Activated CD8-positive, alpha-beta T cell treated with anti-CD3 and anti-CD28 coated beads, Interleukin-2, amount 10 ng/mL, durations not matched to agents 7 days and 5 days (primary cell): ENCODE measurements at places on chromosomes 5 and 9.

DNA sequence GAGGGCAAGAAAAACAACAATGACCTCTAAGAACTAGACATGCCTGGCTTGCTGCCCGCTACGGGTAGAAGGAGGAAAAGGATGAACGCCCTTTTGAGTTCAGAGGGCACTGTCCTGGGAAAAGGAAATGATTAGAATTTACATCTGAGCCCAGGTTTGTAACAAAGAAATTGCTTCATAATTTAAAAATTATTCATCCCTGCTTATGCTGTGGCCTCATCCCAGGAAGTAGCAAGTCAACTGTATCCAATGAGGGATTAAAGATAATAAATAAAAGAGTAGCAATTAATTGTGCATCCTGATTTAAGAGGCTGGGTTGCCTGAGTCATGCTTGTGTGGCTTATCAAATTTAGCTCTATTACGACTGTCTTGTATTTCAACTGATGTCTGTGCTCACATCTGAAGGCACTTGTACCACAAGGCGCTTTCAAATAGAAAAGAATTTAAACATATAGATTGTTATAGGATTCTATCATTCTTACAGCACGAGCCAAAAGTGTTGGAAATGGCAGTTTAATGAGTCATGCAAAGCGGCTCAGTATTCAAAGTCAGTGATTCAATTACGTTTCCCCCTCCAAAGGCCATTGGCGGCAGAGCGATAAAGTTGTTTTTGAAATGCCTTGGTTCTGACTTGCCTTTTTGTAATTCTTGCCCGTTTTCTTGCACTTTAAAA lies 40.0 kb upstream of the DMRT1 start:
- H3K27ac ChIP-seq: no peak overlapping the region
- no peak overlapping the region for H3K4me3 ChIP-seq
- H3K27me3 ChIP-seq: peaks cover 20% of the 10 kb centered on the region
- no peaks in the 10 kb centered on the region for H3K4me1 ChIP-seq
- DNase-seq: no peak
- no peaks in the 10 kb centered on the region for H3K36me3 ChIP-seq

DNA sequence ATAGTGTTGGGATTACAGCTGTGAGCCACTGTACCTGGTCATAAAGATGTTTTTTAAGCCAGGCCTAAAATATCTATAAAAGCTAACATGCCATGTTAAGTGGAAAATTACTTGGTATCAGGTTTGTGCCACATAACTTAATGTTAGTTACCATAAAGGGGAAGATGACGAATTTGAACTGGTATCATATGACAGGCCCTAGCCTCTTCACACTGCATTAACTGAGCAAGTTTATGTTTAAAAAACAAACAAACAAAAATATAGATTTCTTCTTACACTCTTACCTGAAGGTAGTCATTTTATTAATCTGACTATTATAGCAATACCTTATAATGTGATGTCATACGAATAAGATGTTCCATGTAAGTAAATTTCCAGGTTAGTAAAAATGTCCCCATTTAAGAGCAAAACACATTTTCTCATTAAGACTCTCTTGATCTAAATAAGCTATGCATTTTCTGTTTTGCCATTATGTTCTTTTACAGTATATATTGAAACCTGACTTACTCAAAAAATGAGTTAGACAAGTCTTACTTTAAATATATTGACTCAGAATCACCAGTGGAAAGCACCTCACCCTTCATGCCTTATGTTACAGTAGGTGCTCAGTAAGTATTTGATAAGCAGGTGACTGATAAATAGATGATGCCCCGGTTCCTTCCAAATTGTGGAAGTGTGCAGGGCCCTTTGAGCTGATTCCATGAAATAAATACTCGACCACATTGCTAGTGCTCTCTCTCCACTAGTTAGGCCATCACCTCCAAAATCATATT lies 125.4 kb downstream of the CDC42SE2 start:
- H3K4me3 ChIP-seq: no peak overlapping the region
- H3K27ac ChIP-seq: peak overlapping the region; percentile 52
- DNase-seq: no peak
- H3K27me3 ChIP-seq: no peaks in the 10 kb centered on the region
- H3K36me3 ChIP-seq: peaks cover 84% of the 10 kb centered on the region
- H3K4me1 ChIP-seq: peaks cover 57% of the 10 kb centered on the region

GRCh38 chr9:82597241-82598203 lies 465.4 kb downstream of the RASEF start:
- H3K36me3 ChIP-seq: no peaks in the 10 kb centered on the region
- H3K27ac ChIP-seq: no peak overlapping the region

DNA sequence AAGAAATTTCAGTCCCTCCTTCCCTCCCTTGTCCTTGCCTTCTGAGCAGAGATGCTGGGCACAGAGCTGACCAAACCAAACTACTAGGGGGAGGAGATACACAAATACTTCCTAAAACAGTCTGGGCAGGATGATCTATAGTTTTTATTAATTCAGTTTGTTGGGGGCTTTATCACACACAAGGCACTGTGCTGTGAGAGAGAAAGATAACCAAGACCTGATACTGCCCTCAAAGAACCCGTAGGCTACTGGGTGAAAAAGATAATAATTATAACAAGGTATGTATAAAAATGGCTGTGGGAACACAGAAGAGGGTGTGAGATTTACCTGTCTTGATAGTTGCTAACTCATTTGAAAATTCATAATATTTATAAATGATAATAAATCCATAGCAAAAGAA lies 354.7 kb downstream of the NDUFS4 start:
- H3K27ac ChIP-seq: no peak overlapping the region
- DNase-seq: no peak
- no peaks in the 10 kb centered on the region for H3K27me3 ChIP-seq
- no peaks in the 10 kb centered on the region for H3K4me1 ChIP-seq
- H3K4me3 ChIP-seq: no peak overlapping the region

DNA sequence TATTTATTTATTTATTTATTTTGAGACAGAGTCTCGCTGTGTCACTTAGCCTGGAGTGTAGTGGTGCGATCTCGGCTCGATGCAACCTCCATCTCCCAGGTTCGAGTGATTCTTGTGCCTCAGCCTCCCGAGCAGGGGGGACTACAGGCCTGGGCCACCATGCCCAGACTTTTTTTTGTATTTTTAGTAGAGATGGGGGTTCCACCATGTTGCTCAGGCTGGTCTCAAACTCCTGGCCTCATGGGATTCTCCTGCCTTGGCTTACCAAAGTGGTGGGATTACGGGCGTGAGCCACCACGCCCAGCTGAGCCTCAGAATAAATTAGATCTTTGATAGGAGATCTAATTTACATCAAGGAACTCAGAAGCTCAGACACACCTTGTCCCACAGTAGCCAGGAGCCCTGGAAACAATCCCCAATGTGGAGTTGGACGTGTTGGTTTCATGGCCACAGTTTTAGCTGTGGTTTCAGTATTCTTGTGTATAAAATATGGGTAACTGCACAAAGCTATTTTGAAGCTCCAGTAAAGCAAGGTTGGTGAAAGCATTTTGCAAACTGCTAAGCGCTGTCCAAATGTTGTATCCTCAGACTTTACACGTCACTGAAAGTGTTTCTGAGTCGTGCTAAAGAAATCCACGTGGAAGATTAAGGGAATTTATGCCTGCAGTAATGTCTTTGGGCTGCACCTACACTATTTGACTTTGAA lies 3.0 kb upstream of the HNRNPAB start:
- H3K4me3 ChIP-seq: no peak overlapping the region
- H3K27me3 ChIP-seq: peaks cover 2% of the 10 kb centered on the region
- no peak overlapping the region for H3K27ac ChIP-seq
- peaks cover 14% of the 10 kb centered on the region for H3K36me3 ChIP-seq
- no peak for DNase-seq

- no peaks in the 10 kb centered on the region for H3K4me1 ChIP-seq
- DNase-seq: no peak
- no peaks in the 10 kb centered on the region for H3K36me3 ChIP-seq
- no peak overlapping the region for H3K4me3 ChIP-seq
Measured at GRCh38 chr9:80070071-80070742, 498.4 kb downstream of the TLE4 start.

GRCh38 chr9:125271081-125271480 lies 9.5 kb downstream of the GAPVD1 start:
- peaks cover 4% of the 10 kb centered on the region for H3K4me1 ChIP-seq
- H3K4me3 ChIP-seq: no peak overlapping the region
- no peaks in the 10 kb centered on the region for H3K27me3 ChIP-seq
- no peak for DNase-seq
- H3K27ac ChIP-seq: no peak overlapping the region

- H3K27me3 ChIP-seq: peaks cover 2% of the 10 kb centered on the region
- H3K4me1 ChIP-seq: no peaks in the 10 kb centered on the region
- no peak overlapping the region for H3K4me3 ChIP-seq
- no peak overlapping the region for H3K27ac ChIP-seq
Measured at GRCh38 chr5:149474198-149474597, 77.0 kb downstream of the CSNK1A1 start.

DNA sequence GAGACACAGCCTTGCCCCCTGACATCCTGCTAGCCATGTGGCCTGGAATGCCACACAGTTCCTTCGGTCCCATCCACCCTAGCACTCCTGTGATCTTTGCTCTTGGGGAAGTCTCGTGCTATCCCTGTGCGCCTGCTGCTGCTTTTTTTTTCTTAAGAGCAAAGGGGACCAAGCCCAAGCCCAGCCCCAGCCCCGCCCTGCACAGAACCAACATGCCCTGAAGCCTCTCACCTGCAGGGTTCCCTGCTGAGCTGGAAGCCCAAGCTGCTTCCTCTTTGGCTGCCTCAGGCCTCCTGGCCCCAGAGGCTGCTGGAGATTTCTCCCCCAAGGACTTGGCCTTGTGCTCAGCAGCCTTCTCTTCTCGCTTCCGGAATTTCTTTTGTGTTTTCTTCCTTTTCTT lies 1.8 kb downstream of the SURF6 start:
- no peaks in the 10 kb centered on the region for H3K27me3 ChIP-seq
- H3K27ac ChIP-seq: peak overlapping the region; percentile 32
- H3K4me1 ChIP-seq: peaks cover 42% of the 10 kb centered on the region
- H3K4me3 ChIP-seq: peak overlapping the region; percentile 97
- DNase-seq: no peak
- peaks cover 67% of the 10 kb centered on the region for H3K36me3 ChIP-seq

- H3K36me3 ChIP-seq: no peaks in the 10 kb centered on the region
- H3K4me3 ChIP-seq: no peak overlapping the region
- peaks cover 40% of the 10 kb centered on the region for H3K27me3 ChIP-seq
- no peak overlapping the region for H3K27ac ChIP-seq
- no peak for DNase-seq
- H3K4me1 ChIP-seq: peaks cover 3% of the 10 kb centered on the region
Measured at GRCh38 chr5:93221-93980, 1.4 kb downstream of the PLEKHG4B start.

DNA sequence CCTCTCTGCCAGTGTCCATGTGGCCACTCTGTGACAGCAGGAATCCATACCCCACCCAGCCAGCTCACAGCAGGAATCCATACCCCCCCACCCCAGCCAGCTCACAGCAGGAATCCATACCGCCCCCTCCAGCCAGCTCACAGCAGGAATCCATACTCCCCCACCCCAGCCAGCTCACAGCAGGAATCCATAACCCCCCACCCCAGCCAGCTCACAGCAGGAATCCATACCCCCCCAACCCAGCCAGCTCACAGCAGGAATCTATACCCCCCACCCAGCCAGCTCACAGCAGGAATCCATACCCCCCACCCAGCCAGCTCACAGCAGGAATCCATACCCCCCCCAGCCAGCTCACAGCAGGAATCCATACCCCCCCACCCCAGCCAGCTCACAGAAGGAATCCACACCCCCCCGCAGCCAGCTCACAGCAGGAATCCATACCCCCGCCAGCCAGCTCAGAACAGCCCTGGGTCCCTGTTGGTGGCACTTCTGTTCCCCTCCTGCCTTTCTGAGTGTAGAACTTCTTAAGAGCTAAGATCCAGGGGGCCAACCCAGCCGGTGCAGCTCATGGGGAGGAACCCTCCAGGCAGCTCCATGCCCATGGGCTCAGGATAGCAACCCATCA lies 8.4 kb upstream of the RXRA start:
- no peak overlapping the region for H3K4me3 ChIP-seq
- peaks cover 11% of the 10 kb centered on the region for H3K27me3 ChIP-seq
- no peak for DNase-seq

GRCh38 chr9:8384091-8384490 lies 584.5 kb upstream of the DMAC1 start:
- no peaks in the 10 kb centered on the region for H3K4me1 ChIP-seq
- no peaks in the 10 kb centered on the region for H3K36me3 ChIP-seq
- no peak overlapping the region for H3K27ac ChIP-seq
- no peaks in the 10 kb centered on the region for H3K27me3 ChIP-seq

GRCh38 chr5:125199968-125200865 lies 453.8 kb upstream of the ZNF608 start:
- H3K4me1 ChIP-seq: no peaks in the 10 kb centered on the region
- no peak overlapping the region for H3K4me3 ChIP-seq
- H3K36me3 ChIP-seq: no peaks in the 10 kb centered on the region
- no peaks in the 10 kb centered on the region for H3K27me3 ChIP-seq
- no peak for DNase-seq

GRCh38 chr9:6833518-6834192 lies 75.9 kb downstream of the KDM4C start:
- H3K36me3 ChIP-seq: peaks cover 54% of the 10 kb centered on the region
- no peak overlapping the region for H3K27ac ChIP-seq
- H3K4me3 ChIP-seq: no peak overlapping the region
- H3K27me3 ChIP-seq: no peaks in the 10 kb centered on the region
- no peaks in the 10 kb centered on the region for H3K4me1 ChIP-seq

DNA sequence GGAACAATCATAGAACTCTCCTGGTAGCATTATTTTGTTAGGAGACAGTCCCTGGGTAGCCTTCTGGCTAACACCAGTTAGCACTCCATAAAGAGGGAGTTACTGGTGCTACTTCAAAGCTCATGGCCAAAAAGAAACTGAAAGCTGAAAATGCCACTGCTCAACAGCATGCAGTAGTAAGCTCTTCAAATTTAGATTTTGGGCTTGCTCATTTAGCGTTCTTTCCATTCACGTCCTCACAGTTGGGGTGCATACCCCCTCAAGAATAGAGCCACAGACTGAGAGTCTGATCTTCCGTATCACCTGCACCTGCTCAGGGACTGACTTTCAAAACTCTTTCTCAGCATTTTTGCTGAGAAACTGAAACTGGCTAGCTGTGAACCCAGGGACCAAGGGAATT lies 24.7 kb downstream of the NTRK2 start:
- no peak overlapping the region for H3K4me3 ChIP-seq
- H3K4me1 ChIP-seq: no peaks in the 10 kb centered on the region
- H3K36me3 ChIP-seq: no peaks in the 10 kb centered on the region
- DNase-seq: no peak

GRCh38 chr5:89313044-89313443 lies 430.1 kb upstream of the MEF2C start:
- DNase-seq: no peak
- H3K4me3 ChIP-seq: no peak overlapping the region

DNA sequence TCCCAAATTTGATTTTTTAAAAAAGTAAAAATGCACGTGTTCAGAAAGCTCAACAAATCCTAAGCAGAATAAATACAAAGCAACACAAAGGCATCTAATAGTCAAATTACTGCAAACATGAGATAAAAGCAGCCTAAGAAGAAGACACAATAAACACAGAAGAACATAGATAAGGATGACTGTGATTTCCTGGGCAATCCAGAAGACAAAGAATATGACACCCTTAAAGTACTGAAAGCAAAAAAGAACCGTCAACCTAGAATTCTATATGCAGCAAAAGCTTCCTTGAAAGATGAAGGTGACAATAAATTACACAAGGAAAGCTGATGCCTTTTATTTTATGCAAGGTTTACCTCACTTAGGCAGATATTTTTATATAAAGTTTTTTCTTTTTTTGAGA lies 58.2 kb downstream of the NACC2 start:
- no peaks in the 10 kb centered on the region for H3K27me3 ChIP-seq
- H3K4me3 ChIP-seq: no peak overlapping the region
- H3K27ac ChIP-seq: no peak overlapping the region
- DNase-seq: no peak
